NCI-H1930 (cell line): ENCODE measurements at places on chromosomes 7 and 10.

- DNase-seq: no peak
These were observed 41.7 kb upstream of the UBE3C start for GRCh38 chr7:157097056-157097329.

GRCh38 chr7:99473315-99473596, 566 bp downstream of the ZNF789 start:
- DNase-seq: no peak

- no peak for DNase-seq
These were observed 281.1 kb downstream of the CDK14 start for GRCh38 chr7:90877201-90877600.

DNA sequence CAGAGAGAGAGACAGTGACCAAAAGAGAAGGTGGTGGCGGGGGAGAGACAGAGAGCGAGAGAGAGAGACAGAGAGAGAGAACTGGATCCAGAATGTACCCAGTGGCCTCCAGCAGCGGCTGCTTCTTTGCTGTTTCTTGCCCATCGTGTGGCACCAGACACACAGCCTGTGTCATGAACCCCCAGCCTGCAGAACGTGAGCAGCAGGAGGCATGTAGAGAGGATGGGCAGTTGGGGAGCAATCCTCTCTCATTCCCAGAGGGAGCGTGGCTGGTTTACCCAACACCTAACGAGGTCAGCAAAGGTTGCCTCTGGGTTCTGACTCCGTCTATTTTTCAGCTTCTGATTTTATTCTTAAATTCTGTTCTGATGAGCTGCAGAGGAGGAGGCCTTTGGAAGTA, 168.1 kb downstream of the ADARB2 start:
- no peak for DNase-seq

GRCh38 chr10:28681291-28681763, 4.0 kb downstream of the BAMBI start:
- DNase-seq: no peak

GRCh38 chr10:34498821-34499220, 316.3 kb downstream of the PARD3 start:
- no peak for DNase-seq

- no peak for DNase-seq
These were observed 90.7 kb downstream of the TFPI2 start for GRCh38 chr7:93799750-93800357.

DNA sequence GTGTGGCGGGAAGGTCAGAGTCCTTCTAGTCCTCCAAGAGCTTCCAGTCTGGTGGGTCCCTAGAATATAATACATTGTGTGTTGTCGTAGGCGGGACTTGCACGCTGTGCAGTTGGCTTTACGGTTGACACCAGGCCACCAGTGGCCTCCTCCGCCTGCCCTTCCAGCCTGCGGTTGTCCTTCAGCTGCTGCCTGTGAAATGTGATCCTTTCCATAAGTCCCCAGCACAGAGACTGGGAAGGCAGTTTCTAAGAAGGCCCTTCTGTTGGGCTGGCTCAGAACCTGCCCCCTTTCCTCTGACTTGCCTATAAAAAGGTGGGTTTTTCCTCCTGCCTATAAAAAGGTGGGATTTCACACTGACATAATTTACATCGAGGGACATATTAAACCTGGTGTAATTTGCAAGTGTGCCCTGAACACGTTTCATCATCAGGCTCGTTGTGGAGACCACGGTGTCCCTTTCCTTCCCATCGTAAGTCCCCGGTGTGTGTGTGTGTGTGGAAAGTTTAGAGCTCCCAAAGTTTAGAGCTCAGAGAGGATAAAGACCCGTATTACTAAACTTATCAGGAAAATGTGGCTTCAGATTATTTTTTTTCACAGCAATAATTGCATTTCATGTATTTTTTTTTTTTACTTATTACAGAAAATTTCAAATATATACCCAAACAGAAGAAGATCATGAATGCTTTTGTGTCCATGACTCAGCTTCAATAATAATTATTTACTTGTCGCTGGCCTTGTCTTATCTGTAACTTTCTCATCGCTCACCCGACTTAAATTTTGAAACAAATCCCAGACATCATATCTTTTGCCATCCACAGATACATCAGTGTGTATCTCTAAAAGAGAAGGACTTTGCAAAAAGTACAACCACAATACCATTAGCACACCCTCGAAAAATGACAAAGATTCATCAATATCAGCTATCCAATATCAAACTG, 45.1 kb downstream of the CUX1 start:
- DNase-seq: no peak

DNA sequence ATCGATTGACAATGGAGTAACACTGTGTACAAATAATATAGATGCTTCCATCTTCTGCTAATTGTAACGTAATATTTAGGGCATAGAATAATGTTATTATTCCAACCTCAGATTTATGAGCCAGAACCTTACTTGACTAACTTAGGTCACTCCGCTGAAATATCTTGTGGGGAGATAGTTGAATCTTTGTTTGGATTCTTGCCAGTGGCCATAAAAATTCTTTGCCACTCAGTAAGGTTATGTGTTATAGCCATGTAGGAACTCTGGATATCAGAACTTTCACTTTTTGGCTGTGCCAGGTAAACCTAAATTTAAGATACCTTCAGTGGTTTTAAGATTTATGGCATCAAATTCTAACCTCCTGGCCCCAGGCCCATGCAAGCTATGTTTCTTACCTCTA, 197.6 kb downstream of the WDR11 start:
- no peak for DNase-seq

- DNase-seq: no peak
These were observed 1183.9 kb upstream of the C7orf33 start for GRCh38 chr7:147406521-147407135.

DNA sequence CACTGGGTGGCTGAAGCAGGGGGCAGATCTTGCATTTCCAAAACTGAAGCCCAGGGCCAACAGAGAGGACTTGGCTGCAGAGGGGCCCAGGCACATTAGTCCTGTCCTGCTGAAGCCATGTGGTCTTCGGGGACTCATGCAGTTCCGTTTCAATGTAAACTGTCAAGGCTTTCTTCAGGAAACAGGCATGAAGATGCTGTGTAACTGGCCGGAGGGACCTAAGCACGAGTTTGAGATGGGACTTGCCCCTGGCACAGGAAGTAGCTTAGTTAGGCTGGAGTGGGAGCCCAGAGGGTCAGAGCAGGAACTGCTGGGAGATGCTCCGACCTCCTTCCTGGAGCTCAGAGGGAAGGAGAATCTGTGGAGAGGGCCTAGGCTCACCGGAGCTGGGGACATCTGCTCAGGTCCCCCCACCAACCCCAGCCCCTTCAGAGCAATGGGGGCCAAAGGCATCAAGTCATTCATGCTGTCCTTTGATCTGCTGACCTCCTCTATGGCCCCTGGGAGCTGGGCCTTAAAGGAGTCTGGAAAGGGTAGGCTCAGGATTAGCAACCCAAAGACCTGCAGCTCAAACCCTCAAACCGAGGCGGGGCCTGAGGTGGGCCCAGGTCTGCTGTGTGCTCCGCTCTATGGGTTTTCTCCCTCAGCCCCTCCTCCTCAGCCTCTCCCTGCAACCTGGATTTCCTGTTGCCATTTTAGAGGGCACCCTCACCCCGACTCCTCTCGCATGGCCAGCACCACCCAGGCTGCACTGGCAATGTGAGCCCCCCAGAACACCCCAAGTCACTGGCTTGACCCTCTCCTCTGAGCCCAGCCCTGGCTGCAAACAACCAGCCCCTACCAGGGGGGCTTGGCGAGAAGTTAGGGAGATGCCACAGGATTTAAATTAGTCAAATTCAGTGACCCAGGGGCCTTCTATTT, 4.4 kb upstream of the MNX1 start:
- DNase-seq: no peak

DNA sequence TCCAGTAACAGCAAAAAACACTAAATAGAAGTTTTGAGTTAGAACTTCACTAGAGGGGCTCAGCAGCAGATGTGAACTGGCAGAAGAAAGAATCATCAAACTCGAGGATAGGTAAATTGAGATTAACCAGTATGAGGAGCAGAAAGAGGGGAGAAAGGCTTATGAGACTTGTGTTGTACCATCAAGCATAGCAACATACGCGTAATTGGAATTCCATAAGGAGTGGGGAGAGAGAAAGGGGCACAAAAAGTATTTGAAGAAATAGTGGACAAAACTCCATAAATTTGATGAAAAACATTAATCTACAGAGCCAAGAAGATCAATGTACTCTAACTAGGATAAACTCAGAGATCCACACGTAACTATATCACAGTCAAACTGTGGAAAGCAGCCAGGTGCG, 48.3 kb downstream of the RBAK start:
- DNase-seq: no peak

DNA sequence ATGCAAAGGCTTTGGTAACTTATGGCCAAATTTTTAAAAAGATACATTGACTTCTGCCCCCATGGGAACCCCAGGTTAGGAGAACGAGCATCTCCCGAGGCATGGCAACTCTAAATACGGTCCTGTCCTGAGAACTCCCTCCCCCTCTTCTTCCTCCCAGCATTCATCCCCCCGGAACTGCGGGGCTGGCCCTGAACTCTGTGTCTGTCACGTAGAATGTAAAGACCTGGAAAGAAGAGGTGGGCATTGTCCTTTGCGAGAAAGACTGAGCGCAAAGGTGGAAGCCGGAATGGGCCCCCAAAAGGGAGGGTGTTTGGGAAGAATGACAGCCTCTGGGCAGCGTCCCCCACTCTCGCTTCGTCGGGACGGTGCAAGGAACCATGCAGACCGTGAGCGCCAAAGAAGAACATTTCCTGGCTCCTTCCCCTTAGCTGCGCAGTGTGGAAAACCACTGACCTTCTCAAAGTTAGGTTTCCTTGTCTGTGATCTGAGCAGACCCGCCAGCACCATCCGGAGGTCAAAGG, 21.0 kb downstream of the SHH start:
- DNase-seq: no peak

GRCh38 chr10:104483582-104483981, 129.9 kb downstream of the CFAP58 start:
- DNase-seq: no peak

DNA sequence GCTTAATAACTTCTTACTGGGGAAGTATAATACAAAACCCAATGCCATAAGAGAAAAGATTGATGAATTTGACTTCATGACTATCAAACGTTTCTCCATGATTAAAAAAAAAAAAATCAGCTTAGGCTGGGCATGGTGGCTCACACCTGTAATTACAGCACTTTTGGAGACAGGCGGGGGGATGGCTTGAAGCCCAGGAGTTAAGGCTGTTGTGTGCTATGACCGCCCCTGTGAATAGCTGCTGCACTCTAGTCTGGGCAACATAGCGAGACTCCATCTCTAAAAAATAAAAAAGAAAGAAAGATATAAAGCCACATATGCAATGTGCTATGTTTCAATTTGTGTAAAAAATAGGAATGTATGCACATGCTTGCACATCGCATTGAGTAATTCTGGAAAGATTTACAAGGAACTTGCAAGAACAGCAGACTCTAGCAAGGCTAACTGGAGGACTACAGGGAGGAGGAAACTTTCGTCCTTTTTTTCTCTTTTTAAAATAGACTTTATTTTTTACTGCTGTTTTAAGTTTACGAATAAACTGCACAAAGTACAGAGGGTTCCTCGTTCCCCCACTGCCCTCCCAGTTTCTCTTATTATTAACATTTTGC, 10.3 kb upstream of the RARRES2 start:
- DNase-seq: no peak

DNA sequence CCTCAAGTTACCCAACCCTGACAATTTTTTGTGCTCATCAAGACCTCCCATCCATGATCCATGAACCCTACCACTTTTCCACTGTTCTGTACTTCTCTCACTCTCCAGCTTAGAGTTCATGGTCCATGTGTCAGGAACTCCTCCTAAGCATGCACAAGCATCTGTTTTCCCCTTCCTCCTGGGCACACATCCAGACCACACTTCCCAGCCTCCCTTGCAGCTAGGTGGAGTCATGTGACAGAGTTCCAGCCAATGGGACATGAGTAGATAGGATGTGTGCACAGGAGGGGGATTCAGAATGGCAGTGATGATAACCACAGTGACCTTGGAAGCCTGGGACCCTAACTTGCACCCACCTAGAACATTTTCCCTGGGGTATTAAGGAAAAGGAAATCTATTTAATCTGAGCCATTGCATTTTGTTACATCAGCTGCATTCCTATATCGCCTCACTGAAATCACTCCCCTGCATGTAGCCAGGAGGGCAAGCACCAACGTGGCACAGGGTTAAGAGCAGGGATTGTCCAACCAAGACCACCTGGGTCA, 9.6 kb upstream of the FRMPD2 start:
- no peak for DNase-seq
